Stimulated activated CD4-positive, alpha-beta T cell treated with anti-CD3 and anti-CD28 coated beads, Interleukin-12 subunit alpha, Interleukin-12 subunit beta, amount 100 ng/mL, for 4 hours (primary cell): ENCODE measurements at places on chromosomes 11 and 22.

GRCh38 chr11:44601471-44602370 lies 36.3 kb downstream of the CD82 start:
- peak; percentile 36 for DNase-seq

GRCh38 chr11:33723238-33723881 lies 12.9 kb downstream of the CD59 start:
- DNase-seq = no peak

DNA sequence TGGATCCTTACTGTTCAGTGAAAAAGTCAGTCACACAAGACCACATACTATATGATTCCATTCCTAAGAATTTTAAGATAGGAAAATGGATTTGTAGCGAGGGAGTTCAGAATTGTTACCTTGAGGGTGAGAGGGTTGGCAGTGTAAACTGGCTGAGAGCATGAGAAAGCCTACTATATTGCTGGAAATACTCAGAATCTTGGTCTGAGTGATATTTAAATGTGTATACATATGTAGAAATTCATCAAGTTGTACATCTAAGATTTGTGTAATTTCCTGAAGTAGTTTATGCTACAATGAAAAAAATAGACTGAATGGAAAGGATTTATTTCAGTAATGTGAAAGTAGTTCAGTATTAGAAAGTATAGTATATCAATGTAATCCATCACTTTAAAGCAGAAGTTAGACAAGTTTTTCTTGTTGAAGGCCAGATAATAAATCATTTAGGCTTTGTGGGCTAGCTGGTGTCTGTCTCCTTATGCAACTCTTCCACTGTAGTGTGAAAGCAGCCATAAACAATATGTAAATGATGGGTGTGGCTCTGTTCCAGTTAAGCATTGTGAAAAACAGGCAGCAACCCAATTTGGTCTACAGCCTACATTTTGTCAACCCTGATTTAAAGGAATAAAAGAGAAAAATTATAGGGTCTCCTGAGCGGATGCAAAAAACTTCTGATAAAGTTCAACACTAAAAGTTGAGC lies 127.2 kb upstream of the THY1 start:
- DNase-seq = no peak

DNA sequence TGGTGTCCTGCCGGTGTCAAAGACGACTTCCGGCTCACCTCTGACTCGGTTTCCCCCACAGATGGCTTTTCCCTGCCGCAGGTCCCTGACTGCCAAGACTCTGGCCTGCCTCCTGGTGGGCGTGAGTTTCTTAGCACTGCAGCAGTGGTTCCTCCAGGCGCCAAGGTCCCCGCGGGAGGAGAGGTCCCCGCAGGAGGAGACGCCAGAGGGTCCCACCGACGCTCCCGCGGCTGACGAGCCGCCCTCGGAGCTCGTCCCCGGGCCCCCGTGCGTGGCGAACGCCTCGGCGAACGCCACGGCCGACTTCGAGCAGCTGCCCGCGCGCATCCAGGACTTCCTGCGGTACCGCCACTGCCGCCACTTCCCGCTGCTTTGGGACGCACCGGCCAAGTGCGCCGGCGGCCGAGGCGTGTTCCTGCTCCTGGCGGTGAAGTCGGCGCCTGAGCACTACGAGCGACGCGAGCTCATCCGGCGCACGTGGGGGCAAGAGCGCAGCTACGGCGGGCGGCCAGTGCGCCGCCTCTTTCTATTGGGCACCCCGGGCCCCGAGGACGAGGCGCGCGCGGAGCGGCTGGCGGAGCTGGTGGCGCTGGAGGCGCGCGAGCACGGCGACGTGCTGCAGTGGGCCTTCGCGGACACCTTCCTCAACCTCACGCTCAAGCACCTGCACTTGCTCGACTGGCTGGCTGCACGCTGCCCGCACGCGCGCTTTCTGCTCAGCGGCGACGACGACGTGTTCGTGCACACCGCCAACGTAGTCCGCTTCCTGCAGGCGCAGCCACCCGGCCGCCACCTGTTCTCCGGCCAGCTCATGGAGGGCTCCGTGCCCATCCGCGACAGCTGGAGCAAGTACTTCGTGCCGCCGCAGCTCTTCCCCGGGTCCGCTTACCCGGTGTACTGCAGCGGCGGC lies 5.5 kb downstream of the B3GNT6 start:
- DNase-seq = peak; percentile 17

DNA sequence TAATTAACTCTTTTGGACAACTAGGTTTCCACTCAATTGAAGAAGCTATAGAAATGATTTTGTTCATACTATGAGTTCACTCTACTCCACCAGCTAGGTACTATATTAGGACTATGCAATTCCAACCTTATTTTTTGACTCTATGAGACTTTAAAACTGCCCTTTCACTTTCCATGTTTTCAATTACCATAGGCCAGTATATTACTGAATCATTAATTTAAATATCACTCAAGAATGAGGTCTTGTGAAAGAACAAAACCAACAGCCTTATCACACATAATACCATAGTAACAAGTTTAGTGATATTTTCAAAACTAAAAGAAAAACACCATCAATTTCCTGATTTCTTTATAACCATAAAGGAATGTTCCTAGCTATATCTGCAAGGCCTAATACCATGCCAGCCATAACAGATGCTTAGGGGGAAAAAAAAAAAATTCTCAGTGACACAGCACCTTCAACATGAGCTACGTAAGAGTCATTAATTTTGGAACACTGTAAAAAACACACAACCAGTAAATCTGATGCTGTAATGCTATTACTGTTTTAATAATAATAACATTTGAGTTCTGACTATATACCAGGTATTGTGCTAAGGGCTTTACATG lies 6.1 kb downstream of the DCUN1D5 start:
- DNase-seq = no peak
